Prostate gland (tissue), 2 donors: ENCODE measurements at places on chromosomes 5 and 9.

GRCh38 chr5:146233441-146233840 lies 30.0 kb downstream of the RBM27 start:
- DNase-seq = no peak

- DNase-seq = no peak
Measured at GRCh38 chr5:163473635-163474243, 13.3 kb downstream of the HMMR start.

DNA sequence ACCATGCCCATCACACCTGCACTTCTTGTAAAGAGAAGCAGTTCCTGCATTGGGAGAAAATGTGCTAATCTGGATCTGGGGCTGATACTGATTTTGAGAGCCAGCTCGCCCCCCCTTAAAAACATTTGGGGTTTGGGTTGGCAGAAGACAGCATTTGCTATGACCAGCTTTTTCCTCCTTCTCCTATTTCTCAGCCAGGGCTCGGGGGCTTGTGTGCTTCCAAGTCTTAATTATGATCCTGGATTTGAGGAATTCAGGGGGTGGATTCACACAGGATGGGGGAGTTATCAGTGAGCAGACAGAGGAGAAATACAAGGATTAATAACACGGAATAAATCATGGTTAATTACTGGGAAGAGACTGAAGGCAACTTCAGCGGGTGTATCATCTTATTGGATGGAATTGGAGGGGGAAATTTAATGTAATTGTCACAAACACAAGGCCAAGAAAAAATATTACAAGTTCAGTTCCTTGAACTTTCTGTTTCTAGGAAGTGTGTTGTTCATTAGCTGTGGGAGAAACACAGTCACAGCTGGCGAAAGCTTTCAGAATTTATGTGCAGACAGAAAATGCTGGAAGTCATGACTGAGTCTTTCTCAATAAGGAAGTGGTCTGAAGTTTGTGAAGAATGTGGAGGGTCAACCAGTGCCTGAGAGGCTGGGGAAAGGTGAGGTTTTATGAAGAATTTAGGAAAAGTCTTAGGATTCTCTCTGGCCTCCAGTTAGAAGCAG lies 15.3 kb downstream of the C9orf152 start:
- DNase-seq = no peak

DNA sequence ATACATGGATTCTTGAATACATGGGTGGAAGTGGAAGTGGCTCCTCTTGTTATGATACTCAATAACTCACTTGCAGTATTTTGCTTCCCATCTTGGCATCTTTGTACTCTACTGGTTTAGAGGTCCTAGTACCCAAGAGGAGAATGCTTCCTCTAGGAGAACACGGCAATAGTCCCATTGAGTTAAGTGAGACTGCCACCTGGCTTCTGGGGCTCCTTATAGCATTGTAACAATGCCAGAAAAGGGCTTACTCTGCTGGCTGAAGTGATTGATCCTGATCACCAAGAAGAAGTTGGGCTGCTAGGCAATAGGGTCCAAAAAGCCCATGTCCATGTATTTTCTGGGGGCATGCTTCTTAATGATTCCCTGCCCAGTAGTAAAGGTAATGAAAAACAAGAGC lies 627.6 kb upstream of the SGCD start:
- DNase-seq = no peak

- peak; percentile 30 for DNase-seq
Measured at GRCh38 chr5:64165500-64166200, at the start of gene RNF180. Gene RNF180 (plus strand): TSS chr5:64165843. CDS start chr5:64200808, 34,965 bp downstream.

- no peak for DNase-seq
Measured at GRCh38 chr5:138605254-138605972, 30.2 kb upstream of the HSPA9 start.

DNA sequence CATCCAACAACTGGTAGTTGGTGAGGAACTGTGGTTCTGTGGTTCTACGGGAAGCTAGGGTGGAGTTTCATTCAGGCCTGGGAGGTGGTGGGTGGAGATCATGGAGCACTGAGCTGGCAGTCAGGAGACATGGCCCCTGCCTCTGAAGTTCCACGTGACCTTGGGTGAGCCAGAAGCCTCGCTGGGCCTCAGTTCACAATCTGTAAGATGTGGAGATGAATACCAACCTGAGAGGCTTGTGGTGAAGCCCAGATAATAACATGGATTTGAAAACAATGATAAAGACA lies 177.9 kb downstream of the MACROH2A1 start:
- no peak for DNase-seq

DNA sequence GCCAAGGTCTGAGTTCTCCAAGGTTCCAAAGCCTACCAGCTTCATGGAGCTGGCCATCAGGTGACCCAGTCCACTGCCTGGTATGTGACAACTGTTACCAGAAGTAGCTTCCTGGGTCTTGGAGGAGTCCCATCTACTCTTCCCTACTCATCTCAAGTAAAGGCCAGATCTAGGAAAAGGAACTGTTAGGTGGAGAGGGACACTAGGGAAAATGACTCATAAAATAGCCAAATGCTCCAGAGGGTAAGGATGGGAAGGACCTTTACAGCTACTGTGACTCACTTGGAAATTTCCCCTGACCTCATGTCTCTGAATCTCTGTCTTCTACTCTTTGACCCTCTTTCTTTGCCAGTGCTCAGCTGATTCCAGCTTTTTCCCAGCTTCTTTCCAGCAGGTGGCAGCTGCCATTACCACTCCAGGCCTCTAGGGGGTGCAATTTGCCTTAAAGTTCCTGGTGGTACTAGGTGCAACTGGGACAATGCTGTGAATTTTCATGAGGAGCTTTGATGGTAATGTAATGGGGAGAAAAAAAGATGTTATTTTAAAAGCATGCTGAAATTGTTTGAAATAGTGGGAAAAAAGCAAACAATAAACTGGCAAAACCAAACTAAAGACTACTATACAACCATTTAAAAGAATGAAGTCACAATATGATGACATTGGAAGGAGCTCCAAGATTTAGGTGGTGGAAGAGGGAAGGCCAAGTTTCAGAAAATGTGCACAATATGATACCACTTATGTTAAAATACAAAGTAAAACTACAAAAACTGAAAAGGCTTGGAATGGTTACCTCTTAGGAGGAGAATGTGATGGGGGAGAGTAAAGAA lies 27.1 kb upstream of the MYORG start:
- peak; percentile 61 for DNase-seq

GRCh38 chr9:37034305-37034937 lies 353 bp upstream of the PAX5 start:
- DNase-seq = peak; percentile 36

GRCh38 chr5:132138260-132138659 lies 64.7 kb downstream of the CSF2 start:
- no peak for DNase-seq

GRCh38 chr5:141914199-141914743 lies 9.4 kb upstream of the DELE1 start:
- DNase-seq = no peak

GRCh38 chr5:61402244-61402823 lies 70.3 kb downstream of the ZSWIM6 start:
- DNase-seq = no peak

DNA sequence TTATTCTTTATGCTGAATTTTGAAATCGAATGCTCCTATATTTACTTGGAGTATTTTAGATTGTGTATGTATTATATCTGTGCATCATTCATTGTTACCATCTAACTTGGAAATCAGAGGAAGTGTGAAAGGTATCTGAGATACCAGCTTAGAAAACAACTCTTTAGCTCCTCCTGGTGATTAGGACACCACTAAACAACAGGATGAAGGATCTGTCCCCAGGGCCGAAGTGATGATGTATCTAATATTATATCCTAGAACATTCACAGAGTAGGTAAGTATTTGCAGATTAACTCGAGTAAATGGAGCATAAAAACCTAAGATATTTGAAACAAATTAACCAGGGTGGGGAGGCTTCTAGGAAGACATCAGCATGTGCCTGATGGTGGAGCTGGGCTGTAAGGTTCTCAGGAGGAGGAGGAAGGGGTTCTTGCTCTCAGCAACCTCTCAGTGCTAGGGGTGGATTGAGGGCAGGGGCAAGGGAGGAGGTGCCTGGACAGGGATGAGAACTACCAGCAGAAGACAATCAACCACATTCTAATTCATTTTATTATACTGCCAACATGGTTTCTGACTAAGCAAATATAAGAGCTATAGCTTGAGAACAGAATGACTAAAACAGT lies 2.6 kb upstream of the NFIL3 start:
- peak; percentile 39 for DNase-seq

GRCh38 chr5:68480335-68480940 lies 264.9 kb downstream of the PIK3R1 start:
- no peak for DNase-seq

DNA sequence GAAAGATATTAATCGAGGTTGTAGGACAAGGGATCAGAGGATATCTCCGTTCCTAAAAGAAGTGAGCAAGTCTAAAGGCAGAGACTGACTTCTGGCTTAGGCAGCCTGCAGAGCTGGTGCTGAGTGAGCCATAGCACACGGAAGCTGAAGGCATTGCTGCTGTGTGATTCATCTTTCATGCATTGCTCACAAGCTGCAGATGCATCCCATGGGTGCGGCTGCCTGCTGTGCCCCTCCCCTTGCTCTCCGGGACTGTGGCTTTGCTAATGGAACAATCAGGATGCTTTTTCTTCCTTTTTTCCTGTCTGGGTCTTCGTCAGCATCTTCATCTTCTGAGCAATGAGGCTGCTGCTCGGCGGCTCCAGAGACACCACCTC lies 341.4 kb downstream of the DIRAS2 start:
- DNase-seq = no peak

DNA sequence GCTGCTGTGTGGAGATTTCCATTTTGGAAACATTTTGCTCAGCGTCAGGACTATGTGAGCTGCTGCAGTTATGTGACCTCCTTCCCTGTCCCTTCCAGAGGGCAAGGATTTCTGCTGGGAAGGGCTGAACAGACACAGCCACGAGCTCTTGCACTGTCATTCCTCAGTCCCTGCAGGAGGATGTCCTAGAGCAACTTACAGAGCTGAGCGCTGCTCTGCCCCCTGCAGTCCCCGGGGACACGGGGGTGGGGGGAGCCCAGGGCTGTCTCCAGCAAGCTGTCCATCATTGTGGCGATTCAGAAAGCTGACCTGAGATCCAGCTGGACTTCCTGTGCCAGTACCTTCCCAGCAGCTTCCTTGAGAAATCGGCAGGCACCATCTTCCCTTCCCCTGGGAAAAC lies 28.0 kb upstream of the MAP1B start:
- DNase-seq = no peak

DNA sequence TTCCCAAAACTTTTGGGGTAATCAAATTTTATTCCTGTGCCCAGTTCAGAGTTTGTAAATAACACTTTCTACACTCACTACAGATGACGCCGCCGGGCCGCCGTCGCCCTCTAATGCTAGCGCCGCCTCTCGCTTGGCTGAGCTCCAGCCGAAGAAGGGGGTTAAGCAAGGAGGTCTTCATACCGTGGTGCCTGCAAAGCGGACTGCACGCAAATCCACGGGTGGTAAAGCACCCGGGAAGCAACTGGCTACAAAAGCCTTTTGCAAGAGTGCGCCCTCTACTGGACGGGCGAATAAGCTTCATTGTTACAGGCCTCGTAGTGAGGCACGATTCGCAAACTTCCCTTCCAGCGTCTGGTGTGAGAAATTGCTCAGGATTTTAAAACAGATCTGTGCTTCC lies 280.4 kb downstream of the MEF2C start:
- no peak for DNase-seq

- no peak for DNase-seq
Measured at GRCh38 chr9:89842267-89842768, 237.5 kb downstream of the GADD45G start.

- DNase-seq = no peak
Measured at GRCh38 chr9:98323831-98324135, 68.3 kb upstream of the TBC1D2 start.

- no peak for DNase-seq
Measured at GRCh38 chr5:36033486-36033885, 33.2 kb downstream of the UGT3A2 start.

- DNase-seq = no peak
Measured at GRCh38 chr9:86500667-86501435, 146.6 kb upstream of the TUT7 start.

DNA sequence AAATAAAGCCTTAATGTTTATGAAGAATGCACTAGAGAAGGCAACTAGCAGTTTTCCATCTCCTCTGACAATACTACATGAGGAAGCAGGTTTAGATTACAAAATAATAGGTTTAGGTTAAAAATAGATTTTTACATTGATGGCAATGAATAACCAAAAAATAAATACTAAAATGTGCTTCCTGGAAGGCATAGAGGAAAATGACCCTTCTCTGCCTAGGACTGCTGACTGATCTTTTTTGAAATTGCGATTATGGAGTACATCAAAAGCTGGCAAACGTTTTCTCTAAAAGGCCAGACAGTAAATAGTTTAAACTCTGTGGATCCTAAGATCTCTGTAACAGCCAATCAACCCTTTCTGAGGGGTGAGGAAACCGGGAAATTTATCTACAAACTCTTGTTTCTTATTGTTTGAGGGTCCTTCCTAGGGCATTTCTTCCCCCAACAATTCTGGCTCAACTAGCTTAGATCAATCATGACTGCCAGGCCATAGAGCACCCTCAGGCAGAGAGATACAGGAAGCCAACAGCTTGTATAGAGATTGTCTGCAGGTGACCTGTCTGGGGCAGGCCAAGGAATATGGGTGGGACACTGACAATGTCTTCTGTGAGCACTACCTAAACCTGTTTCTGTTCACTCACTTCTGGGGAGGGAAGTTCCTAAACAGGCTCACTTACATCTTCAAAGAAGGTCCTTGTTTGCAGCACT lies 67.3 kb downstream of the MROH2B start:
- DNase-seq = no peak

DNA sequence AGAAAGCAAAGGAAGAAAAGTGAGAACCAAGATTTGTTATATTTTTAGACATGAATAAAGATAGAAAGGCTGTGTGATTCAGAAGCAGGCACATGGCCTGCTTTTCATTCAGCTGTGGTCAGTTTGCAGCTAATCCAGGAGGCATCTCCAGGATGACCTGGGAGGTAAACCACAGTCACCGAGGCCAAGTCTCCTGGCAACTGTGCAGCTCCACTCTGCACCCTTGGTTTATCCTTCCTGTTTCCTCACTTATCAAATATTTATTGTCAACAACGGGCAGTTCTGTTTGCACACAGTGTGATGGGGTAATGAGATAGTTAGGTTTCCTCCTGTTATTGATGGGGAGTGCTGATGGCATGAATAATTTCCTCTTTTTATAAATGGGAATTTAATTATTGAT lies 243.0 kb downstream of the PSAT1 start:
- DNase-seq = peak; percentile 8

- no peak for DNase-seq
Measured at GRCh38 chr5:178476531-178476930, 113.7 kb downstream of the COL23A1 start.

GRCh38 chr5:2836133-2836532 lies 84.7 kb upstream of the IRX2 start:
- no peak for DNase-seq

DNA sequence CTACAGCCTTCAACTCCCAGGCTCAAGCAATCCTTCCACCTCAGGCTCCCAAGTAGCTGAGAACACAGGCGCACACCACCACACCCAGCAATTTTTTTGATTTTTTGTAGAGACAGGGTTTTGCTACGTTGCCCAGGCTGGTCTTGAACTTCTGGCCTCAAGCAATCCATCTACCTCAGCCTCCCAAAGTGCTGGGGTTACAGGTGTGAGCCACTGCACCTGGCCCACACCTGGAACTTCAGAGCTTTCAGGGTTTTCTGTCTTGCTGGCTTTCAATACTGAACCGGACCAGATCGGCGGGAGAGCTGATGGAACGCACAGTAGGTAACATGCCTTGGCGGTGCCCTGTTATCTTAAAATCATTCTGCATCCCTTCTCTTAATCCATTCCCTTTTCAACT lies 30.8 kb downstream of the IPPK start:
- DNase-seq = no peak

- no peak for DNase-seq
Measured at GRCh38 chr9:72473474-72474261, 47.7 kb upstream of the TMC1 start.
